ENCODE measurements at places on chromosomes 3 and 15.

DNA sequence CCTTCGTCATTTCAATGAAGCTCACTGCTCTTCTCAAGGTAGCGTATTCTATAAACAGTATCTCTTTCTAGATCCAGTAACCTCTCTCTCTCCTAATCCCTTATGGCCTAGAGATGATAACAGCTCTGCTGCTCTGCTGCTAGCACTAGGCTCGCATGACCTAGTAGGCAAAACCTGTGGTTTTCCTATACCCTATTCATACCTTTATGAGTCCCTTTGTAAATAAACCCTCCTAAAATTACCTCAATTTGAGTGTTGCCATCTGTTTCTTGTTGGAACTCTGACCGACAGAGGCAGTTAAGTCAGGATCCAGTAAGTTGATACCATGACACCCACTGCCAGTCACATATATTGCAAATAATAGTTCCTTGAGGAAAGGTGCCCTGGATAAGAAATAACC lies 7.3 kb downstream of the CCDC14 start:
- DNase-seq = no peak

GRCh38 chr3:112096176-112096575 lies 10.0 kb downstream of the C3orf52 start:
- DNase-seq = no peak

DNA sequence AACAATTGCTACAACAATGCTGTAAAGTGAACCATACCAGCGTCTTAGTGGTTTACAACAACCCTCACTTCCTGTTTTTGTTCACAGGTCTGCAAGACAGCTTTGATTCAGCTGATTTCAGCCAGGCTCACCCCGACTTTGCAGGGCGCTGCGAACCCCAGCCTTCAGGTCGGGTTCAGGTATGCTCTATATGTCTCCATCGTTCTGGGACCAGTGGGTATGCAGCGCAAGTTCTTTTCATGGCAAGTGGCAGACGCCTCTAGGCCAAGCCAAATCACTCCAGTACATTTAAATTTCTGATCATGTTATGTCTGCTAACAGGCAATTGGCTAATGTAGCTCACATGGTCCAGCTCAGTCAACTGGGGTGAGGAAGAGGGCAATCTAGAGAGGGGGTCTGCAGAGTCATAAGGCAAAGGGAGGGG lies 52.4 kb upstream of the RGMA start:
- DNase-seq = no peak

- no peak for DNase-seq
Observed at GRCh38 chr3:149145356-149145755, 15.9 kb downstream of the HPS3 start.

GRCh38 chr15:77840991-77841775 lies 208.5 kb upstream of the LINGO1 start:
- no peak for DNase-seq

GRCh38 chr15:71089801-71090200 lies 25.5 kb upstream of the THSD4 start:
- no peak for DNase-seq

- no peak for DNase-seq
Observed at GRCh38 chr3:58638591-58638990, 28.0 kb downstream of the FAM3D start.

GRCh38 chr3:60427109-60427508 lies 824.1 kb downstream of the FHIT start:
- DNase-seq = no peak

- DNase-seq = no peak
Observed at GRCh38 chr3:123302961-123303360, 101.2 kb downstream of the SEC22A start.

- DNase-seq = no peak
Observed at GRCh38 chr3:7576506-7576905, 715.6 kb downstream of the GRM7 start.

- DNase-seq = no peak
Observed at GRCh38 chr3:180278583-180279188, 241.9 kb upstream of the PEX5L start.

- DNase-seq = no peak
Observed at GRCh38 chr15:53312707-53313106, 446.8 kb downstream of the WDR72 start.

All from esophagus squamous epithelium (tissue), 5 donors.